ENCODE measurements at places on chromosomes 7 and 10.

DNA sequence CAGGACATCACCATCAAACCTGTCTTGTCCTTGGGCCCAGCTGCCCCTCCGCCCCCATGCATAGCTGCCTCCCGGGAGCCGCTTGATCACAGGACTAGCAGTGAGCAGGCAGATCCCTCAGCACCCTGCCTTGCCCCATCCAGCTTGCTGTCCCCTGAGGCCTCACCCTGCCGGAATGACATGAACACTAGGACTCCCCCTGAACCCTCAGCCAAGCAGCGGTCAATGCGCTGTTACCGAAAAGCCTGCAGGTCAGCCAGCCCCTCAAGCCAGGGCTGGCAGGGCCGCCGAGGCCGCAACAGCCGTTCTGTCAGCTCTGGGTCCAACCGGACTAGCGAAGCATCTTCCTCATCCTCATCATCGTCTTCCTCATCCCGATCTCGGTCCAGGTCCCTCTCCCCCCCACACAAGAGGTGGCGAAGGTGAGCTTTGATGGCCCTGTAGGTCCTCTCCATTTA is 5.2 kb upstream of the NOLC1 start:
- DNase-seq = no peak

DNA sequence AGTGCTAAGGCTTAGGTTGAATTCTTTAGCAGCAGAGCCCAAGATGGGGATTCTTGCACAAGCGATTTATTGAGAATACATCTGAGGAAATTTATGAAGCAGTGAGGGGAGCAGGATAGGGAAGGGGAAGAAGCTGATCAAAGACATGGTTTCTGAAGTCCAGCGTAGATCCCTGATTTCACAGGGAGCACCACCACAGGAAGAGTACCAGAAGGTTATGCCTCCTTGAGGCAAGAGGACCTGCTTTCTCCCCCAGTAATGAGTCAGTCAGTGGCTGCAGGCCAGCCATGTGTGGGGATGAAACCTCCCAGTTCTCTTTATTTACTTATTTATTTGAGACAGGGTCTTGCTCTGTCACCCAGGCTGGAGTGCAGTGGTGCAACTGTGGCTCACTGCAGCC is 35.0 kb upstream of the CBLL1 start:
- DNase-seq = no peak

DNA sequence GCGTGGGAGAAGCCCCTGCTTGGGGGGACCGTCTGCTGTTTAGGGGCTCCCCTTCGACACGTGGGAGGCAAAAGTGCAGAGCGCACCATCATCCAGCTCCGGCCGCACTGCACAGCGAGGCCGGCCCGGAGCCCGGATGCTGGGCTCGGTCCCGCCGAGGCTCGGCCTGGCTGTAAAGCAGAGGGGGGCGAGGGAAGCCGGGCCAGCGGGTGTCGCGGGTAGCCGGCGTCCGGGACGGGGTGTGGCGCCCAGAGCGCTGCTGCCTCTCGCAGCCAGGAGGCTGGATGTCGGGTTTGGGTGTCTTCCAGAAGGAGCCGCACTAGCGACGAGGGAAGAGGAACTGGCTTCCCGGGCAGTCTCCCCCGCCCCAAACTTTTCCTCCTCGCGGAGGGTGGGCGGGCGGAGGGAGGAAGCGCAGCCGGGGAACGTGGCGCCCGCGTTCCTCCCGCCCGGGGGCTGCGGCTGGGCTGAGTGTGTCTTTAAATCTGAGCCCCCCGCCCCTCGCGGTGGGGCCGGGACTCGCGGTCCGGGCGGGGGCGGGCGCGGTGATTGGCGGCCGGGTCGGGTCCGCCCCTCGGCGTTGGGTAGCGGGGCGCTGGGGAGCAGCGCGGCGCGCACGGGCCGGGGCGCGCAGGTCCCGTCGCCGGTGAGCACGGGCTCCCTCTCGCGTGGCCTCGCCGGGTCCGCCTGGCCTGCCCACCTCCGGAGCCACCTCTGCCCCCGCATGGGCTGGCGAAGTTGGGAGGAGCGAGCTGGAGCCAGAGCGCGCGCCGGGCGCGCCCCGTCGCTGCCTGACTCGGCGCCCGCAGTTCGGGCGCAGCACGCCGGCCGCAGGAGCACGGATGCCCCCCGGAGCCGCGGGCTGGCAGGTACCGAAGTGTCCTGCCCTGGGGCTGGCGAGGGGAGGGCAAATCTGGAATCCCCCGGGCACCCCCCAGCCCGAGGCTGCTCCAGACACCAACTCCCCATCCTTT is at the start of gene PALD1:
Gene PALD1 (plus strand): TSS at position 577 of the 974 bp plus-strand sequence. CDS start 47,185 bp downstream, outside the sequence.
- peak; percentile 20 for DNase-seq

DNA sequence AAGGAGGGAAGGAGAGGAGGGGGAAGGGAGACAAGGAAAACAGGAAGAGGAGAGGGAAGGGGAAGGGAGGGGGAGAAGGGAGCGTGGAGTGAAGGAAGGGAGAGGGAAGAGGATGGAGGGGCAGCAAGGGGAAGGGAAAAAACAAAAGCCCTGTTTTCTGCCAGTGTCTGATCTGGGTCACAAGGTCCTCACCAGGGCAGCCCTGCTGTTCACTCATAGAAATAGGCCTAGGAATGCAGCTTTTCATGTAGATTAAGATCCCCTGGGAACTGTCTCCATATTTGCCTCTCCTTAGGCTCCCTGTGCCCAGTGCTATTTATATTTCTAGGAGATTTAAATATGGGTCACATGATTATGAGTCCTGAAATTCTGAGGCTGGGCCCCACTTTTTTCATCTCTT is 790.7 kb downstream of the TNS3 start:
- no peak for DNase-seq

GRCh38 chr10:1249142-1249920 is 193.1 kb downstream of the WDR37 start:
- DNase-seq = no peak
